ENCODE measurements at places on chromosomes 12 and 14. TPM values are rescaled to one million over a fixed set of nuclear protein-coding genes. Genes with fewer than 3 reads are reported as not detected.
A peak's percentile ranks its signal among the peaks of the same experiment; 100 is the strongest.

GRCh38 chr12:70309348-70309747 is 56.7 kb upstream of the KCNMB4 start:
- no peak for DNase-seq

DNA sequence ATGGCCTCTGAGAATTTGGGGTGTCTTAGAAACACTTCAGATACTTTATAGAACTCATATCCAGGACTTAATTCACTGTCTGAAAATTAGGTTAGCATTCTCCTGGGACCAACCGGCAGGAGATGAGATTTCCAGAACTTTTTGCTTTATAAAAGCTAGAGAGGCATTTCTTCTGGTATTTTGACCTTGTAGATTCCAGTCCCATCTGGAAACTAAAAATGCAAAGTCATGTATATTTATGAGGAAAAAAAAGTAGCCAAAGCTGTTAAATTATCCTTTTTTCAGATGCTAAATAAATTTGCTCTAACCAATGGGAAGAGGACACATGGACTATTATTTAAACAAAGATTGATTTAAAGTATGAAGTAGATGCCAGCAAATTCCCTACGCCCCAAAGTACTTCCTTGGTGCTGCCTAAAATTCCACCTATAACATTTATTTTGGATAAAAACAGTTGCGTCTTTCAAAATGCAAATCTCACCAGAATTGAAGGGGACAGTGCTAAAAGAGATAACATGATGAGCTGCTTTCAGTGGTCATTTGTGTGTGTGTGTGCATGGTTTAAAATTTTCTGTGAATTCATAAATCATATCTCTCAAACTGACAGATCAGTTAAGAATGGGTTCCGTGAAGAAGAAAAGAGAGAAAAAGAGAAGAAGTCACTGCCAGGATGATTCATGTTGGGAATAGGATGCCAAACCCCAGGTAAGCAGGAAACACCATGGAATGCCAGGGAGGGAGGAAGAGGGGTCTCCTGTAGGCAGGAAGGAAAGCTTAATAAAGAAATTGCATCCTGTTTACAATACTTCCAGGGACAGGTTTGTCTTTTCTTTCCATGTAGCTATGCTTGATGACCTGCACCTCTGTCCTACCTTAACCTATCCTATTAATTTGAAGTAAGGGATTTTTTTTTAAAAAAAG is 97.7 kb upstream of the RGS6 start:
- no peak for DNase-seq

Gene OR6C2
- total RNA-seq, result not detected

DNA sequence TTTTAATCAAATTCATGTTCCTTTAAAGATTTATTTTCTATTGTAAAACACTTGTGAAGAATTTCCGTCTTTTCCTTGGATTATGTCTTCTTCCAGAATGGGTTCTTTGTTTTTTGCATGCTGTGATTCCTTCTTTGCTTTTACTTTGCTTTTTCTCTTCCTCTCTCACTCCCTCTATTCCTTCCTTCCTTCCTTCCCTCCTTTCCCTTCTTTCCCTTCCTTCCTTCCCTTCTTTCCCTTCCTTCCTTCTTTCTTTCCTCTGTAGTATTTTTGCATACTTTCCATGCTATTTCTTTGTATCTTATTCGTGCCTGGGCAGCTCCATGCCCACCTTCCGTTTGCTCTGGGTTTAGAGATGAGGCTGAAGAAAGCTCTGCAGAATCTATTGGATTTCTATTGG is 21.6 kb upstream of the FGF23 start:
- no peak for DNase-seq

DNA sequence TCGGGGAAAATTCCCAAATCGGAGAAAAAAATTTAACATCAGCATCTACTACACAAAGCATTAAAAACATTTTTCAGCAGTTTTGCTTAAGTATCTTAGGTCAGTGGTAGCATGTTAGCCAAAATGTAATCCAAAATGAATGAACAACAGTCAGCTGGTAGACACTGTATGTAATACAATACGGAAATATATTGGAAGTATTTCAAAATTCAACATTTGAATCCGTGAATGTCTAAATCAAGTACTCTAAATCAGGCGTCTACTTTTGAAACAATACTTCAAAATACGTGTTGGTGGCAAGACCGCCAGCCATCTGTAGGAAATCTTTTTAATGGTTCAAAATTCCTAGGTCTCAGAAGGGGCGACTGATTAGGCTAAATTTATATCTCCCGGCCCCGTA is 1.1 kb downstream of the SCAF11 start:
- DNase-seq, result peak; percentile 14

Gene MAP1LC3B2
- total RNA-seq, result 1.8 TPM

Gene TAS2R20
- 2.0 TPM for total RNA-seq

DNA sequence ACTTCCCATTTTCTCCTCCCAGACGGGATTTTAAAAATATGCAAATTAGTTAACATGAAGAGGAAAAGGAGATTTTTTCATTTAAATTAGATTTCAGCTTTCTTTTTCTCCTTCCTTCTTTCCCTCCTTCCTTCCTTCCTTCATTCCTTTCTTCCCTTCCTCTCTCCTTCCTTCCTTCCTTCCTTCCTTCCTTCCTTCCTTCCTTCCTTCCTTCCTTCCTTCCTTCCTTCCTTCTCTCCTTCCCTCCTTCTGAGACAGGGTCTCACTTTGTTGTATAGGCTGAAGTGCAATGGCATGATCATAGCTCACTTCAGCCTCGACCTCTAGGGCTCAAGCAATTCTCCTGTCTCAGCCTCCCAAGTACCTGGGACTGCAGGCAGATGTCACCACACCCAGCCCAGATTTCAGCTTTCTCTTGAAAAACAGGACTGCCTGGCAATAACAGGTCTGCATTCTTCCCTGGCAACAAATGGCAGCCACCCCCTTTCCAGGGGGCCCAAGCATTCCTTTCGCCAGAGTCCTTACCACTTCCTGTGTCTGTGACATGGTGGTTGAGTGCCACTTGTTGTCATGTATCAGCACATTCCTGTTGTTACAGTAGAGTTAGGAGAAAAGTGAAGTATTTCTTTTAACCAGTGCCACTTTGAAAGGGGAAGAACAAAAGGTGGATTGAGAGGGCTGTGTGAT is 119.1 kb downstream of the PTPN11 start:
- DNase-seq, result no peak

DNA sequence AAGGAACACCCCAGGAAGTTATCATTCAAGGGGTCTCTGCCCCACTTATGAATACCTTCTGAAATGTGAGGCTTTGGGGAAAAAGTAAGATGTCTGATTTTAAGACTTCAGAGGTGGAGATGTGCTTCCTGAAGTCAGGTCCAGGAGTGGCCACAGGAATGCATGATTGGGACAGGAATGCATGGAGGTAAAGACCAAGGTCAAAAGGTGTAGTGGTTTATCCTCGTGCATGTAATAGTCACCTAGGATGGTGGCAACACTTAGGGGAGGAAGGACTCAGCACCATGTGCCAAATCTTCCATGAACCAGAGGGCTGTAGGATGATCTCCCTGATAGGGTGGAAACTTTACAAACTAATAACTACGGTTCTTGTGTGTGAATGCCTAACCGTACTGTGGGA is 217.3 kb downstream of the C12orf75 start:
- DNase-seq, result no peak

Measured in bronchial epithelial cell (primary cell).